ENCODE measurements at places on chromosomes 7 and 10.

- DNase-seq = no peak
These were observed 386.6 kb downstream of the SH2D4B start for GRCh38 chr10:80924063-80924952.

DNA sequence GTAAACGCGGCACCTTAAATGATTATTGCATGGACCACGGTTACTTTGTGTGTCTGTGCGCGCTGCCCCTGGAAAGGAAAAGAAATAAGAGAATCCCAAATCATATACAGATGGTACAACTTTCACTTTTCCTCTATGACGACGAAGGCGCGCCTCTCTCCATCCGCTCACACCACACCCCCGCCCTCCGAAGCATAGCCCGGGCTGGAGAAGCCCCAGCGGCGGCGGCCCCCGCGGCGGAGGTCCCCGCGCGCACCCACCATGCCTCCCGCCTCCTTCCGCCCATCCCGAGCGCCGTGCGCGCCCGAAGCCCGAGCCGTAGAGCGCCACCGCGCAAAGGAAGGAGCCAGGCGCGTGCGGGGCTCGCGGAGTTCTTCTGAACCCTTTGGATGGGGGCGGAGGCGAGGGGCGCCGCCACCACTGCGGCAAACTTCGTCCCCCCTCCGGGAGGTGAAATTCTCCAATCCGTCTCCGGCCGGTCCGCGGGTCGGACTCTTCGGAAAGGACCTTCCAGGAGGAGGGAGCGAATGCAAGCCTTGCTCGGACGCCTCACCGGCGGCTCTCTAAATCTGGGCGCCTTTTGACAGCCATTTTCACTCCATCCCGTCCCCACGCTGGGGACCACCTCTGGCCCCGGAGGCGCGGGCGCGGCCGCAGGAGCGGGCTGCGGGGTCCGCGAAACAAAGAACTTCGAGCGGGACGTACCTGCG is 588 bp downstream of the GLI3 start:
- DNase-seq = no peak

GRCh38 chr7:133690740-133691139 is 436.4 kb upstream of the LRGUK start:
- DNase-seq = no peak

DNA sequence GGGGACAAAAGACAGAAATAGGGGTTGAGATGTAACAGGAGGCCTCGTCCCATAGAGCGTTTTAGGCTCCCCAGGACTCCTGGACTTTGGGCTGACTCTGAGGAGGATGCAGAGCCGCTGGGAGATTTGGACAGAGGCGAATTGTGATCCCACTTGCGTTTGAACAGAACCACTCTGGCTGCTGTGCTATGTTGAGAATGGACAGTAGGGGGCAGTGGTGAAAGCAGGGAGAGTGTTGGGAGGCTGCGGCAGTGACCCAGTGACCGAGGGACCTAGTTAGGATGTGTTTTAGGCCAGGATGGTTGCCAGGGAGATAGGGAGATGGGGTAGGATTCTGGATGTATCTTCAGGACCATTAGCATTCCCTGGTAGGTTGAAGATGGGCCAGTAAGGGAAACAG is 271.6 kb downstream of the CCDC3 start:
- no peak for DNase-seq
